GM12864 (cell line): ENCODE measurements at places on chromosomes 12 and 14.

DNA sequence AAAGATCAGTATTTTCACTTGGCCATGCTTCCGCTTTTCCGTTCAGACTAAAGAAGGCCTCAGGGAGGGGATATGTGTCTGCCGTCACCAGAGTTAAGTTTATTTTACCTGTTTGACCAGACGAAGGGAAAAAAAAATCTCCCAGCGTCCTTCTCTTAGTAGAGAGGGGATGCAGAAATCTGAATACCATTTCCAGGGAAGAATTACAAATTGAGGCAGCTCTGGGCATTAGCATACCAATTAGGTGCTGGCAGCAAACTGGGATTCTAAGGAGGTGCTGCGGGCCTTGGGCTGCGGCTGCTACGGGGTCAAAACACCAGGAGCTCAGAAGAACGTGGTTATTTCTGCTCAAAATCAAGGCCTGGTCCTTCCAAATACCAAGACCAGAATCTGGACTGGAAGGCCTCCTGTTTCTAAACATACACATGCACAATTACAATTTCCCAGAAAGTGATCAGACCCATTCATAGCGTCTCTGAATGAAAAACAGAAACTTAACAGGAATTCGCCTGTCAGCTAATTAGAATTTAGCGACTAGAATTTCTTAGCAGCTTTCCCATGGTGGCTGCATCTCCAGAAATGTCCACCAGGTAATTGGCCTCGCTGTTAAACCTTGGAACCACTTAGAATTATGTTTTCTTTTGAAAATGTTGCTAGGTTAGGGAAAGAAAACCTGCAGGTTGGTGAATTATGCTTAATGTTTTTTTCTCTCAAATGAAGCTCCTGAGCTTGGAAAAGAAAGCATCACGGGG lies 617.0 kb downstream of the VRK1 start:
- DNase-seq = no peak

DNA sequence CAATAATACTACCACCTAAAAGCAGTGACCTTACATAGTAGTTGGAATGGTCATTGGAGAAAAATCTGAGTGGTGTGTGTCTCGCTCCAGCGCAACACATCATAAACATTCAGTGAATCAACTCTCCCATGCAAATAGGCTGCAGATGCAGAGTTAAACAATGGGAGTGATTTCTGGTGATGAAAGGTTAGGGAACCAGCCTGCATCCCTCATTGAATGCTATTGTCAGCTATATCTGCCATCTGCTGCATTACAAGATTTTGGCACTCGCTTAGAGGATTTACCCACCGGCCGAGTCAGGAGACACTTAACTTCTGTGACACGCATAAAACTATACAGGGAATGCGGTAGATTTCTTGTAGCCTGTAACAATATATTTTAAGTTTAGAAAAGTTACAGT lies 900.9 kb downstream of the FLRT2 start:
- no peak for DNase-seq

GRCh38 chr14:20093442-20093841 lies 17.1 kb upstream of the OR4K17 start:
- DNase-seq = no peak

DNA sequence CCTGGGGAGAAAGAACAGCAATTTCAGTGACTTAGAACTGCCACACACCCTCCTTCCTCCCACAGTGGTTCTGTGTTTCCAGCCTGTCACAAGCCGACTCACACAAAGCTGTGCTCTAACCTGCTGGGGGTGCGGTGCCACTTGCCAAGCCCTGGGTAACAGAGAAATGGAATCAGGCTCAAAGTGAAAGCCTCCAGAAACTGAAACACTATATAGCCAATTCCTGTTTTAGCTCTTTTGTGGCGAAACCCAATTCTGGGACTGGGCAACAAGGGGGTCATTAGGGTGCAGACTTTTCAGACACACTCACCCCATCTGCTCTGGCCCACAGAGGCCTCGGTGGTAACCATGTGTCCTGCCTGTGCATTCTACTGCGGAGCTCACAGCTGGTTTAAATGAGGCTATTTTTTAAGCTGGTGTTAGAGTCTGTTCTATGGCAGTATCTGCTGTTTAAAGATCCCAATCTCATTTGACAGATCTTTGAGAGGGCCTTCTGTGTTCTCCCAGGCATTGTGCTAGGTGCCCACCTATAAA lies 15.2 kb upstream of the ACTR6 start:
- no peak for DNase-seq

- no peak for DNase-seq
Observed at GRCh38 chr14:45400509-45400908, 147.5 kb upstream of the MIS18BP1 start.

DNA sequence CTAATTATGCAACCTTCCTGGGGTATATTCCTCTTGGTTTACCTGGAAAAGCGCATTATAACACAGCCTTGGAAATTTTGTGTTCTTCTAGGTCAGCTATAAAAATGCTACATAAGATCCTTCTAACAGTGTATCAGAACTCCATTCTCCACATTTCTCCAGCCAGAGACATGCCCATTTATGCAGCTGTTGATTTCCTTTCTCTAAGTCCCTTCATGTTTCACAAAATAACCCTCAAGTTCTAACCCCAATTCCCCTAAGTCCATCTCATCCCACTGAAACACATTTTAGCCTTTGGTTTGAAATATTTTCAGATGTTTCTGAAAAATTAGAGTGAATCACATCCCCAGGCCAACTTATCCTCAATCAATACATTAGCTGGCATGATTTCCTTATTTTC lies 20.9 kb upstream of the HDAC7 start:
- no peak for DNase-seq

GRCh38 chr12:104519190-104520019 lies 62.7 kb downstream of the CHST11 start:
- DNase-seq = no peak

DNA sequence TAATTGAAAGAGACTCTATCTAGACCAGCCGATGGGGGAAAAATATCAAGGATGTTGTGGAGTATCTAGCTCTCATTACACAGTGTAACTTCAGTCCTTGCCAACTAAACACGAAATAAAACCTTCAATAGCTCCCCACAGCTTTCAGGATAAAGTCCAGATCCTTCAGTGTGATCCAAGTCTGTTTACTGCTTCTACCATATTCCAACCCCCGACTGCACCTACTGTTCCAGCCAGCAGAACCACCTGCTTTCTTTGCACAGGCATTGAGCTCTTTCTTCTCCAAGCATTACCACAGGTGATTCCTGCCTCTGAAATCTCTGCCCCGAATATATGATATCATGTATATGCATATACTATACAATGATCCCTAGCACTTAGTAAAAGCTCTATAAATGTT lies 2.2 kb upstream of the LRRC23 start:
- DNase-seq = no peak

- DNase-seq = no peak
Observed at GRCh38 chr14:26808407-26808806, 210.6 kb upstream of the NOVA1 start.

GRCh38 chr12:56330936-56331490 lies 2.8 kb downstream of the PAN2 start:
- no peak for DNase-seq

DNA sequence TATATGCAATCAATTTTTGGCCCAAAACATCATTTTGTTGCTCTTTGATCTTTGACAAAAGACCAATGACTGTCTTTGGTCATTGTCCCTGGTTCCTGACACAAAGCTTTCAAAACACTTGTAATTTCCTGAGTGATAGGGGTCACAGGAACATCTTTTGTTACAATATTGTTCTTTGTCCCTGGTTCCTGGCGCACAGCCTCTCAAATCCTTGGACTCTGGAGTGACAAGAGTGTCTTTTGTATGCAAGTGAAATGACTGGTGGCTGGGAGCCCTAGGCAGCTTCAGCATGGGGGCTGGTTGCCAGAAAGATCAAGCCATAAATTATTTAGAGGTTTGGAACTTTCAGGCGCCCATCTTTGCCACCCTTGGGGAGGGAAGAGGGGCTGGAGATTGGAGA lies 53.9 kb downstream of the DNAH10 start:
- DNase-seq = no peak

DNA sequence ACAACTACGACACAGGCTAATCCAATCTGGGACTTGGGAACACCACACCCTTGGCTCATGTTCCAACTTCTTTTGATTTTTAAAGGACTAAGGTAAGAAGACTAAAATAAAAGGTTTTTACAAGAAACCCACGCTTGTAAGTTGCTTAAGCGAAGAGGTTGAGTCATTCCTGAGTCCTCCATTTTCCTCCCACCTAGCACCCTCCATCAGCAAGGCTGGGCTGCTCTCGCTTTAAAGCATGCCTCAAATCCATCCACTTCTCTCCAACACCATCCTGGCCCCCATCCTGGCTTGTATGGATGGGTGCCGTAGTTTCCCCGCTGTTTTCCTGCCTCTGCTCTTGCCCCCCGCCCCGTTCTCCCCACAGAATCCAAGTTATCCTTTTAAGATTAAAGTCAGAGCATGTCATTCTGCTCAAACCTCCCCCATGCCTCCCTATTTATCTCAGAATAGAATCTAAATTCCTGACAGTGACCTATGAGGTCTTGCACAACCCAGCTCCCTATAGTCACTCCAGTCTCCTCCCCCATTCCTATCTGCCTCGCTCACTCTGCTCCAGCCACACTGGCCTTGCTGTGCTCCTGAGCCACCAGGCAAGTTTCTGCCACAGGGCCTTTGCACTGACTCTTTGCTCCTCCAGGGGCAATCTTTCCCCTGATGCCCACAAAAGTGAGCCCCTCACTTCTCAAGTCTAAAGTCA lies 34.5 kb downstream of the SCARB1 start:
- no peak for DNase-seq

DNA sequence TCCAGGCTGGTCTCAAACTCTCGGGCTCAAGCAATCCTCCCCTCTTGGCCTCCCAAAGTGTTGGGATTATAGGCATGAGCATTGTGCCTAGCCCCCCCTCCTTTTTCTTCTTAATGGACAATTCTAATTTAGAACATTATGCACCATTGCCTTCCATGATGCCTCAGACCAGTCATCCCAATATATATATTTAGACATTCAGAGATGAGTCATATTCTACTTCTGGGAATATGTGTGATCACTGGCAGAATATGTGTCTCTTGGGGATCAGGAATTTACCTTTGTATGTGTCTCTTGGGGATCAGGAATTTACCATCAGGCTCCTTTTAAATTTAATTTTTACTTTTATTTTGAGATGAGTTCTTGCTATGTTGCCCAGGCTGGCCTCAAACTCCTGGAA lies 7.5 kb upstream of the CCDC177 start:
- no peak for DNase-seq

DNA sequence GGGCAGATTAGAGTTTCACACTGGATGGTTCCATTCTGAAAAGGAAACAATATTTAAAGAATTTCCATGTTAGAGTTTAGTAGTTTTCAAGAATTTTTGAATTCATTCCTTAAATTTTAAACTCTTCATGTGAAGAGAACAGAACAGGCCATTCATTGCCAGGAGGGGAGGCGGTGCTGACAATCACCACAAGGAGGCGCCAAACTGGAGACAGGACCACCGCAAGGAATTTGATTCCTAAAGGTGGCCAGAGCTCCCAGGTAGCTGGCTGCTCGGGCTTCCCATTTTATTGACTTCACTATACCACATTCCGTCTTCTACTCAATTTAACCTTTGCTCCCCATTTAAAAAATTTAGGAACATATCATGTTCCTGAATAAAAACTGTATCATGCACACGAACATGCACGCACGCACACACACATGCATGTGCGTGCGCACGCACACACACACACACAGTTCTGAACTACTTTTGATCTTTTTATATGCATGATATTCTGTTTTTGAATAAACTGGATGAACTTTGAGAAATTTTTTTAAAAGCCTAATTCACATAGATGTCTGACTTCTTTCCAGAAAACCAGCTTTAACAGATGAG lies 101.2 kb downstream of the NELL2 start:
- DNase-seq = no peak

DNA sequence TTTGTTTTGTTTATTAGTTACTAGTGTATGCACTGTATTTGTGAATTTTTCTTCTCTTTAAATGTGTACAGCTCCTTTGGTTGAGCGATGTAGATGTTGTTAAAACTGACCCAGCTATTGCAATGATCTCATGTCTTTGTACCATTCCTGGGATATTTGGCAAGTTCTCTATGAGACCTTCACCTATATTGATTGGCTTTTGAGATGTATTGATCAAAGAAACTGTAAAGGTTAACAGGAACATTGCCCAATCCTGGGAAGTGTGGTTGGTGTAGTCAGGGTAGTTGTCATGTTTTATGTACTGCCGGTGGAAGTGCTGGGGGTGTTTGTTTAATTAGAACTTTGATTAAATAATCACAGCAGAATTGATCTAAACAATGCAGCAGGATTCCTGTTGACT lies 43.1 kb downstream of the ACSS3 start:
- no peak for DNase-seq

- no peak for DNase-seq
Observed at GRCh38 chr14:56815745-56816144, 5.5 kb upstream of the OTX2 start.

DNA sequence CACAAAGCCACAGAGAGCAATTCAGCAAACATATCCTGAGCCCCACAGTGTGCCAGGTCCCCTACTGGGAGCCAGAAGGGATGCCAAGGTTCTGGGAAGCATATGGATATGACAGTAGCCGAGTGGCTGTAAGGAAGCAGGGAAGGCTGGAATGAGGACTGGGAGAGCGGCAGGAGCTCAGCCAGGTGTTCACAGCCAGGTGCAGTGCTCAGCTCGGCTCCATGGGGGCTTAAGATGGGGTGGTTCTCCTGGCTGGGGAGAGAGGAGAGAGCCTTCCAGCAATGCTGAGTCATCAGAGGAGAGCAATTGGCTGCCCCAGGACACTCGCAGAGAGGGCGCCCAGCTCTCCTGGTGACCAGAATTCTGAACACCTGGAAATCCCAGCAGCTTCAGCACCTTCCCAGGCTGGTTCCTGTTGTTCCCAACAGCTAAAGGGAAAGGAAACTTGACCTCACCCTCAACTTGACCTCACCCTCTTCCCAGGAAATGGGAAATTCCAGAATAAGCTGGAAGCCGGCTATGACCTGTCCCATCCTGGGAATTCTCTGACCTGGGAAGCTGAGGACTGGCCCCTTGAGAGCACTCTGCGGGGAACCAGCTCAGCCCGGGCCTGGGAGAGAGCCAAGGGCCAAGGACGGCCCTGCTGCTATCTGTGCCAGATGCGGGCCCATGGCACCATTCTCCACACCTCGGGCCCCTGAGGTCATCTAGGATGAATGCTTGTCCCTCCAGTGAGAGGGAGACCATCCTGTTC lies 34.6 kb downstream of the SLC6A12 start:
- DNase-seq = no peak

DNA sequence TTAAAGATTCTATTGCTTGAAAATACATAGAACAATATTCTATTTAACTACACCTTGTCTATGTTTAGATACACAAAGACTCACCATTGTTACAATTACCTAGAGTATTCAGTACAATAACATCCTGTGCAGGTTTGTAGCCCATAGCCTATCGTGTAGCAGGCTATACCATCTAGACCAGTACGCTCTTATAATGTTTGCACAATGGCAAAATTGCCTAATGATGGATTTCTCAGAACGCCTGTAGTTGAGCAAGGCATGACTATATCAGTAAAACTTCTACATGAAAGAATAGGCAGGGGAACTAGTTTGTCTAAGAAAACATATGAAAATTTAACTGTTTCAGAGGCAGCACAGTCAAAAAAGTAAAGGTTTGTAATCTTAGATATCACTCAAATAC lies 375.9 kb downstream of the DAD1 start:
- DNase-seq = no peak
